Endodermal cell (in vitro differentiated cells): ENCODE measurements at places on chromosomes 13 and 19. TPM values are rescaled to one million over a fixed set of nuclear protein-coding genes. Genes with fewer than 3 reads are reported as not detected.

DNA sequence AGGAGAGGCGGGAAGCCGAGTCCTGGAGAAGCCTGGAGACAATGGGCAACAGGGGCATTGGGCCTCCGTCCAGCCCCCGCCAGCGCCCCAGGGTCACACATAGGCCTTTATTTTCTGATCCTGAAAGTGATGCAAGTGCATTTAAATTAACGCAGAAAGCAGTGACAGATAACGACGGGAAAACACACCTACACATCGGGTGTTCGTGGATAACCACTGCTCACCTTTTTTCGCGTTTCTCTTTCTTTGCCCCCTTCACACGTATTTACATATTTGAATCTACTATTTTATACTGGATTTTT lies 30.4 kb upstream of the GRTP1 start:
- DNase-seq = no peak

- no peak for DNase-seq
Measured at GRCh38 chr19:29212356-29212647, 649 bp downstream of the UQCRFS1 start.

GRCh38 chr13:20373861-20374260 lies 141.7 kb upstream of the GJB6 start:
- DNase-seq = no peak

- no peak for DNase-seq
Measured at GRCh38 chr13:83197316-83197715, 685.0 kb downstream of the SLITRK1 start.

CHST8 gene
- total RNA-seq = 3.8 TPM in 2 replicates

ARID3A gene
- total RNA-seq = 121 and 124 TPM in 2 replicates

PTH2 gene
- not detected in 3 replicates for total RNA-seq

GRCh38 chr13:75393839-75394520 lies 88.0 kb downstream of the TBC1D4 start:
- no peak for DNase-seq

FFAR2 gene
- total RNA-seq = not detected in 3 replicates

CD209 gene
- total RNA-seq = 0.20 TPM in 1 of 2 replicates, not detected in the other

GRCh38 chr19:8304841-8305621 lies 3.1 kb downstream of the CD320 start:
- peak; percentile 95 for DNase-seq

DNA sequence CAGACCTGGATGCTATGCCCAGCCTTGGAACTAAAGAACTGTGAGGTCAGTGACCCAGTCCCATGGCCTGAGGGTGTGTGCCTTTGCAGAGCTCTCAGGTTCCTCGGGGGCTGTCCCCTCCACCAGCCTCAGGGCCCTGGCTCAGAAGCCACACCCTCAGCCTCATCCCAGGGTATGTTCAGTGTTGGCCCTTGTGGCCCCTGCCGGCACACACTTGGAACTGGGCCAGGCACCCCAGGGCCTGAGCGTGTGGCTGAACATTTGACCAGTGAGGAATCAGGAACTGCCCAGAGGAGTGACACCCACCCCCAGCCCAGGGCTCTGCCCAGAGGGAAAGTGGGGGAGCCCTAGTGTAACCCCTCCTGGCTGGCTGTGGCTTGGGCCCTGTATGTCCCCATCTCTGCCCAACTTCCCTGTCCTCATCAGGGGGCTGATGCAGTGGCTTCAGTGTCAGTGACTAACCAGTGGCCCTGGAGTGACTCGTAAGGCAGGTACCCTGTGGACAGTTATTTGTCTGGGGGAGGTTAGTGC lies 10.0 kb downstream of the NKPD1 start:
- no peak for DNase-seq

DNA sequence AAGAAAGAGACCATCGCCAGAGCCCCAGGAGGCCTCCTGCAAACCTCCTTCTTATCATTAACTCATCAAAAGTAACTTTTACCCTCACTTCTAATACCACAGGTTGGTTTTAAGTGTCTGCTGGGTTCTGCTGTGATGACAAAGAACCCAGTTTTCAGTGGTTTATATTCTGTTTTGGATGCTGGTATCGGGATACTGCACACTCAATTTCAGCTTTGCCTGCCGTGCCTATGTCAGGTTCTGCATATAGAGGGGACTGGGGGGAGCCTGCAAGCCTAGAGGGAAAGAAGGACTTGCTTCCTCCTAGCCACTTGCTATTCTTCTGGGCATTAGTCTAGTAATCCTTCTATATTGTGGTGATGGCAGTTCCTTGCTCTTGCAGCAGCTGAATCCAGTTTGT lies 242.4 kb downstream of the KCNRG start:
- DNase-seq = no peak

- no peak for DNase-seq
Measured at GRCh38 chr13:33367926-33368325, 82.4 kb upstream of the STARD13 start.

DNA sequence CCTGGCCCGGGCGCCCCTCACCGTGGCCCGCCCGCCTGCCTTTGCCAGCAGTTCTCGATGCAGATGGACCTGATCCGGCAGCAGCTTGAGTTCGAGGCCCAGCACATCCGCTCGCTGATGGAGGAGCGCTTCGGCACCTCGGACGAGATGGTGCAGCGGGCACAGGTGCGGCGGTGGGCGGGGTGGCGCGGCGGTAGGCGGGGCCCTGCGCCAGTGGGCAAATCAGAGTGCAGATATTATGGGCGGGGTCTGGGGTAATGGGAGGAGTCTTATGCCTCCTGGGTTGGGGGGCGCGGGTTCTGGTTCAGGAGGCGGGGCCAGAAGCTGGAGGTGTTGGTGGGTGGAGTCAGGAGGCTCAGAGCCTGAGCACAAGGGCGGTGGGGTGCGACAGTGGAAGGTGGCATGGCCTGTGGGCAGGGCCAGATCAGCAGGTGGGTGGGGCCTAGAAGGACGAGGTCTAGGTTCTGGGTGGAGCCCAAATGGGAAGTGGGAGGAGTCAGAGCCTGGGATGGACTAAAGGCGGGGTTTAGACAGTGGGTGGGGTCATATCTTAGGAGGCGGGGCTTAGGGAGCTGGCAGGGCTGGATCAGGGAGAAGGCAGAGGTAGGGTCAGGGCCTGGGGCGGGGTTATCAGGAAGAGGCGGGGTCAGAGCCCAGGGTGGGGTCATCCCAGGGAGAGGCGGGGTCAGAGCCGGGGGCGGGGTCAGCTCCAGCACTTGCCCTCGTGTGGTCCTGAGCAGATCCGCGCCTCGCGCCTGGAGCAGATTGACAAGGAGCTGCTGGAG lies 5.6 kb downstream of the APC2 start:
- peak; percentile 98 for DNase-seq

MBD3L2 gene
- total RNA-seq = not detected in 2 replicates

DNA sequence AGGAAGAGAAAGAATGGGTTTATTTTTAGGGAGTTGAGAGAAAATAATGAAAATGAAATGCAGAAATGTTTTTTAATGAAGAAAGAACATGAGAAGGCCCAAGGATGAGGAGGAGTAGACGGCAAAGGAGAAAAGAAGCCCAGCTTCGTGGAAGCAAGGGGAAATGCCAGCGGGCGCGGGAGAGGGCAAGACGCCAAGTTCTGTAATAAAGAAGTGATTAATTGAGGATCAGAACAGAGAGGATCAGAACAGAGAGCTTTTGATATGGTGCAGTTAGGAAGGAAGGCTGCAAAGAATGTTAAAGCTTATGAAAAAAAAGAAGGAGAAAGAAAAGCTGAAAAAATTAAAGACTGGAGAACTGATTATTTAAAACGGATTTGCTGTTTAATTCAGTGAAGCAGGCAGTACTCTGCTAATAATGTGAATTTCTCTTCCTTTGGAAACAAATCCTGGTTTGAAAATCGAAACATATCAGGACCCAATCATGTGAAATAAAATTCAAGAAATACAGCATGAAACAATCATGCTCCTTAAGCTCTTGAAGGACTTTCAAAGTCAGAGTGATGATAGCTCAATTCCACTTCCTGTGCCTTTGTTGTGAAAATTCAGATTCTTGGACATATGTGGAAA lies 99.3 kb upstream of the SOX1 start:
- no peak for DNase-seq

ZNF567 gene
- 10.5 to 17.7 TPM (median 17.2 TPM) in 3 replicates for total RNA-seq

DNA sequence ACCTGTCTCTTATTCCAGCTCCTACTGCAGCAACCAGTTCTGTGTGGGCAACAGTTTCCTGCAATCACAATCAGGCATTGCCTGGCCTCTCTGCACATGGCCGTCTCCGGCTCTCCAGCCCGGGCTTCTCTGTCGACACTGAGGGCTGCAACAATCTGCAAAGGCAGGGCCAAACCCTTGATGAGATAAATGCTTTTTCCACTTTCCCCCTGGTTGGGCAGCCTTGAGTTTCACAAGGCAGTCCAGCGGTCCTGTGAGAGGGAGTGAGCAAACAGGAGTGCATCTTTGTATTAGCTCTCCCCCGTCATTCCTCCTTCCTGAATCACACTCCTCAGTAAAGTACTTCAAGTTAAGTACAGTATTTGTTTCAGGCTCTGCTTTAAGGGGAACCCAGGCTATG lies 40.7 kb upstream of the VWA8 start:
- peak; percentile 63 for DNase-seq

DNA sequence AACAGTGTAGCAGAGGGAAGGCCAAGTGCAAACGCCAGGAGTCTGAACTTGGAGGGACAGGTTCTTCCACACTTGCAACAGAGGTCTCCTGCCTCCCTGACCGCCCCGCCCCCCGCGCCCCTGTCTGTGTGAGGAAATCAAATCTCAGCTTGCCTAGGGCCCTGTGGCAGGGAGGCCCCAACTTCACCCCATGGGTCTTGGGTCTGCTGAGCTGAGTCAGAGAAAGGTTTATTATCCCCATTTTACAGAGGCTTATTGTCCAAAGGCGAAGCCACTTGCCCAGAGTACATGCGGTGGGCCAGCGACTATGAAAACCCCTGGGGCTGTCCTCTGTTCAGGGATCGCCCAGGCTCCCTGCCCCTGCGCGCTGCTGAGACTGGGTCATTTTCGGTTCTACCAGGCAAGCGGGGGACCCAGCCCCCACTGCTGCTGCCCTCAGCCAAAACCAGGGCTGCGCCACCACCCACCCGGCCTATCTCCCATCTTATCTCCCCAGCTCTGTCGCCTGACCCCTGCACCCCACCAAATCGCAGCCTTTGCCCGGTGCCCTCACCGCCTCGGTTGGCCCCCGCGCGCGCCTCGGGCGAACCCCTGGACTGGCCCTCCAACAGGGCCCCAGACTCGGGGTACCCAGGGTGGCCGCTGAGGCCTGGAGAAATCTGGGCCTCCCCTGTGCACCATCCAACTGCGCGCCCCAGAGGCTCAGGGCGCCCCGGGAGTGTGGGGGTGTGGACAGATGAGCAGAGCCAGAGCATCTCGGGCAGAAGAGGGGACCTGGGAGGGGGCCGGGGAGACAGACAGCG lies 850 bp upstream of the CERS4 start:
- DNase-seq = peak; percentile 87

C5AR1 gene
- total RNA-seq = 0.29 and 0.48 TPM in 2 replicates

BEST2 gene
- 0.94 to 1.4 TPM (median 1.2 TPM) in 3 replicates for total RNA-seq

URAD gene
- total RNA-seq = not detected in 3 replicates

GRCh38 chr13:99738626-99739025 lies 232.9 kb downstream of the ZIC5 start:
- DNase-seq = no peak

GRCh38 chr13:113292021-113292862 lies 4.8 kb upstream of the LAMP1 start:
- DNase-seq = peak; percentile 68

DNA sequence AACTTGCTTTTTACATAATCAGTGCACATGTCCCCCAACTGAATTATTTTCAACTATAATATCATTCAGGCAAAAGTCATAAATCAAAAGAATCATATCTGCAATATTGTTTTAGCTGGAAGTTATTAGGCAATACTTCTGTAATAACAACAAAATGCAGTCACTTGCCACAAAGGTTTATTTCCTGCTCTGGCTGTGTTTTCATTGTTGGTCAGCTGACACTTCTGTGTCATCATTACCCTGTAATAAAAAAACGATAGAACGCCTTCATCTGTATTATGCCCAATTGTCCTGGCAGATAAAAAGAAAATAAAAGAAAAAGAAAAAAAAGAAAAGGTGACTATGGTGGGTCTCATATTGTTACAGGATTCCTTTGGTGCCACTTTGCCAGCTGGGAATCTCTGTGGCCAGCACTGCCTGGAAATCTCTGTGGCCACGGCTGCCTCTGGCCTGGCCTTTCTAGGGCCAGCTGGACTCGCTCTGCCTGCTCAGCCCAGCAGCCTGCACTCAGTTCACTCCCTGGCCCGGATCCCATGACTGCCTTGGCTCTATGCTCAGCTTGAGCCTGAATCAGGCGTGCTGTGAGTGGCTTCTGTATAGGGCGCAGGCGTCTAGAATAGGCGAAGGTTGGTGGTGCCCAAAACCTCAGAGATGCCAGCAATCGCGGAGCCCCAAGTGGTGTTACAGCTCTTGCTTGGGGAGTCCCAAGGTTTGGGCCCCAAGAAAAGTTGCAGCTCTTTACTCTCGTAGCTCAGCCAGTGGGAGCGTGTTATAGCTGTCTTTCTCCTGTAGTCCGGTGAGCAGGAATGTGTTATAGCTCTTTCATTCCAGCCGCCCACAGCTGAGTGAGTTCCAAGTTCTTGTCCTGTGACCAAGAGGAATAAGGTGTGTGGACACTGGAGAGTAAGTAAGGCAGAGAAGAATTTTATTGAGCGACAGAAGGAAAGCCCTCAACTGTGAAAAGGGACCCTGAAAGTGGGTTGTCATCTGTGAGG lies 1227.1 kb downstream of the SLITRK1 start:
- no peak for DNase-seq

DNA sequence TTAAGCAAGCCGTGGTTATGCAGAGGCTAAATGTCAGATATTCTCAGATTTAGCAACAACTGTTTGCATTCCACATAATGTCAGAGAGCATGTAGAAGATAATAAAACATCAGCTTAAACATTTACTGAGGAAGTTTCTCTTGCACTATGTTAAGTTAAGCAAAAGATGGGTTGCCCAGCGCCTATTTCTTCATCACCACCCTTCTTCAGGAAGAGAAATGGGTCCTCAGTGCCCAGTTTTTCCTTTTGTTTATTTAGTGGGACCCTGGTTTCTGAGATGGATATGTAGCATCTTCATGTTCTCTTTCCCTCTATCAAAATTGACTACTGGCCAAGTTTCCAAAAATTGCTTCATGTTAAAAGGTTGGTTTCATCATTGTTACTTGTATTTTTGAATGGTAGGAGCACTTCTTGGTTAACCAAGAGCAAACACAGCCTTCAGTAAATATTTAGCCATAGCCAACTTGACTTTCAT lies 356.8 kb downstream of the RFC3 start:
- no peak for DNase-seq

DNA sequence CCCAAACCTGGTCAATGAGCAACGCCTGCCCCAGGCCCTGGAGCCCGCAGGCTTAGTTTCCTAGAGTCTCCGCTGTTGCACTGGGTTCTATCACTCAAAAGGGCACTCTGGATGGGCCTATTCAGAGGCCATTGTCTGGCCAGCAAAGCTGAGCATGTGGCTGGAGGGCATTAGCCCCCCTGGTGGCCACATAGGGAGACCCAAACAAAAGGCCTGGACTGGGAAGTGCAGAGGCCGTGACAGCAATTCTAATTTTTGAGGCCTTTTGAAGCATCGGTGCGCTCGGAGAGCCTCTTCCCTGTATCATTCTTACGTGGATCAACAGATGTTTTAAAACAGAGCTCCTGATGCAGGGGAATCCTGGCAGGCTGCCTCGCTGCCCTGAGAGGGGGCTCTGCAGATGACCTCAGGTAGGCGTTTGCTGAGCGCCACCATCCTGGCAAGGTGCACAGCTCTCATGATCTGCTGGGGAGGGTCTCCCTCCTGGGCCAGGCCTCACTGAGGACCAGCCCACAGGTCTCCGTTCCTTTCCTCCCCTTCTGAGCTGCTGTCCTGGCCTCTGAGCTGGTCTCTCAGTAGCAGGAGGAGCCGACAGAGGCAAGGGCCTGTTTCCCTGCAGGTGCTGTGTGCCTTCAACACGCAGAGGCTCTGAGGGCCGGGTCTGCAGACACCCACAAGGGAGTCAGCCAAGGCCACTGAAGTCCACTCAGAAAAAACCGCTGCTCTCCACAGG lies 190.5 kb downstream of the URI1 start:
- DNase-seq = peak; percentile 63

TMEM86B gene
- 2.4 to 3.3 TPM (median 2.9 TPM) in 3 replicates for total RNA-seq
